ENCODE measurements at places on chromosomes 2 and 18.
A peak's percentile ranks its signal among the peaks of the same experiment; 100 is the strongest.

- no peak for DNase-seq
These were observed 125.1 kb upstream of the TNP1 start for GRCh38 chr2:216984937-216985336.

DNA sequence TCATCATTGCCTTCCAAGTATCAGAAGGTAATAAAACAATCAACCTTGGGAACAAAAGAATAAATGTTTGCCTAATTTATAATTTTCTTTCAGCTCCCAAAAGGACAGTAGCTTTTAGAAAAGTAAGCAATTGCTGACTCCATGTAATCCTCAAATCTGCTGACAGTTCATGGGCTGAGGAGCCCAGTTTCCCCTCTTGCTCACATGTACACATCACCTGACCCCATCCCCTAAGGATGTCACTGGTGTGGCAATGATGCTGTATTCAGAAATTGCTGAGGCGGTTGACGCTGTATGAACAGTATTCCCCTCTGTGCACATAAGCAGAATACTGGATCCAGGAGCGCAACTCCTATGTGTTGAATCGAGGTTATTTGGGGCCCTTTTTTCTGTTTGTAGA lies 56.1 kb upstream of the LYPD1 start:
- DNase-seq = no peak

- DNase-seq = no peak
These were observed 114.5 kb downstream of the INSIG2 start for GRCh38 chr2:118202707-118203303.

DNA sequence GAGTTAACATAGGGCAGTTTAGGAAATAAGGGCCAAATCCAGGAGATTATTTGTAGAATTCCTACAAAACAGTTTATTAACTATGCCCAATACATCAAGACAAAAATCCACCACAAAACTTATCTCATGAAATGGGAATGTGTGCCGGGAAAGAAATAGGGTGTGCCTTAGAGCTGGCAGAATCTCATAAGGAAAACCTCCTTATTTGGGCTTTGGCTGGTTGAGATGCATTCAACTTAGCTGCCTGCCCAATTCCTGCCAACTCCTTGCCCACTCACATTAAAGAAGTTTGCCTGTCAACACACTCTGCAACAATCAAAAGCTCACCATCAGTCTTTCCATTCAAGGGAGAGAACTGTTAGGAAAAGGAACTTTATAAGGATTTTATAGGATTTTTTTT lies 500.6 kb downstream of the SATB2 start:
- DNase-seq = no peak

- DNase-seq = no peak
These were observed 549.6 kb upstream of the CELF4 start for GRCh38 chr18:38115201-38115600.

GRCh38 chr2:105783151-105783738 lies 38.5 kb downstream of the NCK2 start:
- DNase-seq = no peak

- DNase-seq = no peak
These were observed 454.9 kb upstream of the CHAC2 start for GRCh38 chr2:53312721-53313120.

DNA sequence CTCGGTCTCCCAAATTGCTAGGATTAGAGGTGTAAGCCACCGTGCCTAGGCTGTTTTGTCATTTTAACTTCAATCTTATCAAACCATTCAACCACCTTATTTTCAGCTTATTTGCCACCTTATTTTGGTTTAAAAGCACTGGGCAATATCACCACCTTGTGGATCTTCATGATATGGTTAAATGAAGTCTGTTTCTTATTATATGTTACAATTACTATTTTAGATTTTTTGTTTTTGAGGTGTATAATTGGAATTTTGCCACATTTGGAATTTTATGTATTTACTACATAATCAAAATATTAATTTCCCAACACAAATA lies 43.8 kb upstream of the SCN9A start:
- DNase-seq = no peak

DNA sequence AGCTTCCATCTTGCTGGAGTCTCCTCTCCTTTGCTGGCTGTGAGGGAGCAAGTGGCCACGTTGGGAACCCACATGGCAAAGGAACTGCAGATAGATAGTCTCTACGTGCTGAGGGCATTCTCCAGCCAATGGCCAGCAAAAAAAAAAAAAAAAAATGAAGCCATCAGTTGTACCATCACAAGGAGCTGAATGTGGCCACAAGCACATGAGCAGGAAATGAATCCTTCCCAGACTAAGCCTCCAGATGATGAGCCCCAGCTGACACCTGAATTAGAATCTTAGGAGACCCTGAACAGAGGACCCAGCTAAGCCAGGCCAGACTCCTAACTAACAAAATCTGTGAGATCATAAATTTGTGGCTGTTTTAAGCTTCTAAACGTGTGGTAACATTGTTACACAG lies 57.9 kb downstream of the SPIRE1 start:
- no peak for DNase-seq

GRCh38 chr18:711310-711656 lies 1.1 kb downstream of the ENOSF1 start:
- DNase-seq = no peak

GRCh38 chr18:62187543-62188510 lies 772 bp downstream of the RELCH start:
- peak; percentile 51 for DNase-seq

- no peak for DNase-seq
These were observed 479.4 kb upstream of the ZEB2 start for GRCh38 chr2:144999071-144999875.

- DNase-seq = no peak
These were observed 298.4 kb downstream of the LPIN1 start for GRCh38 chr2:12044857-12045256.

GRCh38 chr2:193371200-193371599 lies 1176.5 kb upstream of the TMEFF2 start:
- DNase-seq = no peak

- DNase-seq = peak; percentile 61
These were observed 17.1 kb downstream of the TRIB2 start for GRCh38 chr2:12733846-12734245.

DNA sequence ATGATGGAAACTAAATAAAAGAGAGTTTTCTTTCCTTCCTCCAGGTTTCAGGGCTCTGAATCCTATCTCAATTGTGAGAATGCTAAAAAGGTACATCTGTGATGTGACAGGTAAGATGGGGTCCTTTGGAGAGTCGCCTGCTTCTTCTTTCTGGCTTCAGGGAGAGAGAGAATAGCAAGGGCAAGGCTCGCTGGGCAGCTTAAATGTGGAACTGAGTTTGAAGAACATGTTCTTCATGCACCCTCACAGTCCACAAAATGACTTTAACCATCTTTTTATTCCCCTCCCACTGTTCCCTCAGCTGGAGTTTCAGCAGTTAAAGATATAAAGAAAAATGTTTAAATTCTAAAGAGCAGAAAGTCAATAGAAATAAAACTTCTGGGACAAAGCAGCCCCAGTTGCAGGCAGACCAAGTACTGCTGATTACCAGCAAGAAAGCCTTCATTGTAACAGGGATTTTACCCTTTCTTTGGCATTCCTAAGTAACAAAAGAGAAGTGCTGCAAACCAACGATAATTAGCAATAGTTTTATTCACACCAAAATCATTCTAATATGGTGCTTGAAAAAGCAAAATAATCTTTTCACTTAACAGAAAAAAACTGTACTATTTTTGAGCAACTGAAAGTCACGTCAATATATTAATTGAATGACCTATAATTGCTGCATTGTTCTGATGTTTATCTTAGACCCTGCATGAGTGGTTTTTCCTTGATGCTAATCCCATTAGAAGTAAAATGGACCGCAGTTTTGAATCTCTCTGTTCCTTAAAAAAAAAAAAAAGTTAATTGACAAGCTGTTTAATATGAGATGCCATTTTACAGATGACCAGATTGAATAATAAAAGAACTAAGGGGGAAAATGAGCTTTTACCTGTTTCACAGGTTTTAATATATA lies 61.5 kb downstream of the LRP2 start:
- no peak for DNase-seq

- no peak for DNase-seq
These were observed 68.5 kb downstream of the COPS8 start for GRCh38 chr2:237154082-237154638.

Data from C1 segment of cervical spinal cord (tissue), 14 donors.